Breast epithelium (tissue), 4 donors: ENCODE measurements at places on chromosomes 16 and 17. TPM values are rescaled to one million over a fixed set of nuclear protein-coding genes. Genes with fewer than 3 reads are reported as not detected.

ALG1 gene
- 21.2 TPM for total RNA-seq

MYCBPAP gene
- total RNA-seq = 1.9 TPM

CCDC200 gene
- not detected for total RNA-seq

ASPA gene
- 3.8 TPM for total RNA-seq

PRR15L gene
- 38.7 TPM for total RNA-seq

FKBP10 gene
- total RNA-seq = 39.4 TPM

PTGES3L gene
- total RNA-seq = 0.44 TPM

KRT27 gene
- not detected for total RNA-seq

ZNF624 gene
- total RNA-seq = 3.5 TPM

DRC3 gene
- total RNA-seq = 0.96 TPM

FAM83G gene
- 7.2 TPM for total RNA-seq

OR4D1 gene
- total RNA-seq = not detected

TVP23A gene
- under 0.01 TPM for total RNA-seq

PYDC1 gene
- total RNA-seq = not detected

C17orf78 gene
- not detected for total RNA-seq

LRRC37A gene
- 4.3 TPM for total RNA-seq

ABCA10 gene
- 13.6 TPM for total RNA-seq
